ENCODE measurements at places on chromosomes 3 and 15.
A peak's percentile ranks its signal among the peaks of the same experiment; 100 is the strongest.

DNA sequence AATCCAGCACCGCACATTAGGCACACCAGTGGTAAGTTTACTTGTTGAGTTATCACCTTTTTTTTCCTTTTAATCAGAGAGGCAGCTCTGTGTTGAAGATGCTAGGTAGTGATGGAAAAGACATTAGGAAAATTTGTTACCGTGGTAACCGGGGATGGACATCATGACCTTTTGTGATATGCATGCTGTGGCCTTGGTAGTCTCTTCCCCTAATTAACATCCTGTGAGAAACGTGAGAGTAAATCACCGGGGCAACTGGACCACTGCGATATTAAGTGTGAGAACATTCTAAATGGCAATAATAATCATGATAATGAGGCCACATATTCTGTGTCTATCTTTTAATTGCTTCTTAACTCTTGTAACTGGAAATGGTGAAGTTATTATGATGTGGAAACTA is 362.0 kb downstream of the CACNA2D3 start:
- no peak for DNase-seq

- no peak for DNase-seq
Observed at GRCh38 chr3:136336329-136337100, 86.4 kb downstream of the PCCB start.

GRCh38 chr15:82570721-82571508 is 30.7 kb upstream of the RPS17 start:
- peak; percentile 64 for DNase-seq

DNA sequence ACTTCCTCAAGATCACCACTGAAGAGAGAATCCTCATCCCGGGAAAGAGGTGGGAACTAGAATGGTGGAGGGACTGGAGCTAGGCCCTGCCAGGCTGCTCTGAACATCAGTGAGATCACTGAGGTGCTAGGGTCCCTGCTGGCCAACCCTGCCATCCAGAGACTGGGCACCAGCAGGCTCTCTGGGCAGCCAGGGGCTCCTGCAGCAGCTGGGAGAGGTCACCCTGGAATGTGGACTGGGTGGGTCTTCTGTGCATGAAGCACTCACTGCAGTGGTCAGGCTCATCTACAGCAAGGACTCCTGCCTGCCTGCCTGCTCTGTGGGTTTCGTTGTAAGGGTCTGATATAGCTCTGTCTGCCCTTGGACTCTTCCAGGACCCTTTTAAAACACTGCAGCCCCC is 24.9 kb downstream of the ALS2CL start:
- no peak for DNase-seq

Data from RCC 7860 (cell line).